ENCODE measurements at places on chromosomes 2 and 18. TPM values are rescaled to one million over a fixed set of nuclear protein-coding genes. Genes with fewer than 3 reads are reported as not detected.

The GPR35 gene
- polyA plus RNA-seq = 1.5 TPM

The SKOR2 gene
- polyA plus RNA-seq = not detected

The UGT1A5 gene
- not detected for polyA plus RNA-seq

The TBR1 gene
- 9.4 TPM for polyA plus RNA-seq

The CRYGD gene
- polyA plus RNA-seq = not detected

The SAP130 gene
- polyA plus RNA-seq = 24.8 TPM

The RAD51AP2 gene
- not detected for polyA plus RNA-seq

The DOK6 gene
- polyA plus RNA-seq = 1.6 TPM

The LYPD6 gene
- polyA plus RNA-seq = 2.7 TPM

The DSG1 gene
- 0.05 TPM for polyA plus RNA-seq

The REG1B gene
- not detected for polyA plus RNA-seq

The C1D gene
- polyA plus RNA-seq = 22.6 TPM

The GPAT2 gene
- 1.5 TPM for polyA plus RNA-seq

The SLC14A1 gene
- 16.2 TPM for polyA plus RNA-seq

The MEX3C gene
- polyA plus RNA-seq = 30.5 TPM

The MLPH gene
- polyA plus RNA-seq = 2.8 TPM

The GTF3C2 gene
- polyA plus RNA-seq = 35.9 TPM

The LRRTM1 gene
- polyA plus RNA-seq = 2.6 TPM

The ARHGAP28 gene
- 1.2 TPM for polyA plus RNA-seq

The IL1RL1 gene
- polyA plus RNA-seq = 1.7 TPM

The ALPP gene
- polyA plus RNA-seq = not detected

The ATG16L1 gene
- 9.6 TPM for polyA plus RNA-seq

The PDCL3 gene
- polyA plus RNA-seq = 34.8 TPM

The METAP1D gene
- 1.7 TPM for polyA plus RNA-seq

The TLX2 gene
- 0.20 TPM for polyA plus RNA-seq

The HOXD3 gene
- polyA plus RNA-seq = 1.2 TPM

The EFR3B gene
- 23.8 TPM for polyA plus RNA-seq

The FSHR gene
- not detected for polyA plus RNA-seq

The LIMS3 gene
- polyA plus RNA-seq = not detected

The SERPINB4 gene
- not detected for polyA plus RNA-seq

The NAT8 gene
- not detected for polyA plus RNA-seq

The PLCL1 gene
- polyA plus RNA-seq = 5.7 TPM

The SLC66A2 gene
- polyA plus RNA-seq = 45.1 TPM

The OBSL1 gene
- 91.4 TPM for polyA plus RNA-seq

The IL1F10 gene
- polyA plus RNA-seq = not detected

The ABCA12 gene
- polyA plus RNA-seq = not detected

The SOWAHC gene
- 3.0 TPM for polyA plus RNA-seq

The C2orf80 gene
- 3.3 TPM for polyA plus RNA-seq

The RBM43 gene
- 1.1 TPM for polyA plus RNA-seq

The MPP4 gene
- polyA plus RNA-seq = not detected

The GAL3ST2 gene
- polyA plus RNA-seq = not detected

The BOK gene
- polyA plus RNA-seq = 76.1 TPM

Measured in brain (organoid and tissue), 16 donors.